ENCODE measurements at places on chromosomes 13 and 19. TPM values are rescaled to one million over a fixed set of nuclear protein-coding genes. Genes with fewer than 3 reads are reported as not detected.

FXYD5 gene
- total RNA-seq: 261 TPM

ZNF534 gene
- not detected for total RNA-seq

PSG2 gene
- total RNA-seq: not detected

PDE4C gene
- total RNA-seq: not detected

LILRB5 gene
- not detected for total RNA-seq

PRSS57 gene
- not detected for total RNA-seq

- peaks cover 12% of the 10 kb centered on the region for H3K4me1 ChIP-seq
- H3K27ac ChIP-seq: no peak overlapping the region
- H3K4me3 ChIP-seq: no peak overlapping the region
- H3K27me3 ChIP-seq: peaks cover 9% of the 10 kb centered on the region
- DNase-seq: no peak
Measured at GRCh38 chr13:30442926-30443325, 20.6 kb downstream of the UBE2L5 start.

FOXA3 gene
- 0.62 TPM for total RNA-seq

All from activated CD4-positive, alpha-beta T cell treated with anti-CD3 and anti-CD28 coated beads for 36 hours (primary cell).